ENCODE measurements at places on chromosomes 16 and 17.
A peak's percentile ranks its signal among the peaks of the same experiment; 100 is the strongest.

- DNase-seq, result no peak
Observed at GRCh38 chr16:11350921-11351335, 5.7 kb downstream of the RMI2 start.

GRCh38 chr16:49857423-49858181 lies 1.7 kb upstream of the ZNF423 start:
- peak; percentile 87 for DNase-seq

GRCh38 chr16:3243882-3244281 lies 8.9 kb upstream of the ZNF200 start:
- no peak for DNase-seq

GRCh38 chr16:3060339-3061127 lies 4.9 kb upstream of the IL32 start:
- DNase-seq, result no peak

GRCh38 chr16:54341892-54342776 lies 55.5 kb upstream of the IRX3 start:
- DNase-seq, result no peak

- DNase-seq, result no peak
Observed at GRCh38 chr17:19304209-19304608, 58.3 kb downstream of the B9D1 start.

DNA sequence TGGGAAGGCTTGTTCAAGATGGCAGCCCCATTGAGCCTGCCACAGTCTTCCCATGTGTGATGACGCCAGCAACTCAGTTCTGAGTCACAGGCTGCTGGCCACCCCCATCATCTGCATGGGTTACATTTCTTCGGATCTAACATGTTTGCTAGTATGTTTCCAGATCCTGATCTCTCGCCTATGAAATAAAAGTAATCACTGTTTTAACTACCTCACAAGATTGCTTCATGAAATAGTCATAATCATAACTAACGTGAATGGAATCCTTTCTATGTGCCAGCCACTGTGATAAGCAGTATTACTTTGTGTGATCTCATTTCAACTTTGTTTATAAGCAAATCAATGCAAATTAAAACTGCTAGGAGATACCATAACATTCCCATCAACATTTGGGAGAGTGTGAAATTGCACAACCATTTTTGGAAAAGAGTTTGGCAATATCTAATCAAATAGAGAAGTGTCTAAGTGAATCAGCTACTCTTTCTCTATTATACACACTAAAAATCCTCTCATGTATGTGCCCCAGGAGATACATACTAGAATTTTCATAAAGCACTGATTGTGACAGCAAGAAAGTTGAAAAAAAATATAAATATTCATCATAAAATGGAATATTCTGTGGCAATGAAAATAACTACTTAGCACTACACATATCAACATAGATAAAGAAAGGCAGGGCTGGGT lies 300.2 kb upstream of the IRX5 start:
- no peak for DNase-seq

- peak; percentile 89 for DNase-seq
Observed at GRCh38 chr17:2982854-2983253, 80.6 kb downstream of the OR1D5 start.

DNA sequence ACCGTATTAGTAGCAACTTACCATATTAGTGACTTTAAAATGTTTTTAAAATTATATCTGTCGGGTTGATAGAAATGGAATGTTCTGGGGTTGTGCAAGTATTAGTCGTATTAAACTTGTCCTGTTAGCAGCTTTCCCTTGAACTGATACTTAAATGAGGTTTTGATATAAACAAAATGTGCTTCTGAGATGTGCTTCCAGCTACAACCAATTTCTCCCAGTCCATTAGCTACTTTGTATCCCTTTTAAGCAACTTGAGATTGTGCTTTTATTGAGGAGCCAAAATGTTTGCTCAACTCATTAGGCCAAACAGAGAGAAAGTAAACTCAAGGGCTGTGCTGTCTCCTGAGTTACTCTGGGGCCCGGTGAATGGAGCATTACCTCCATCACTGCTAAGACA lies 255.0 kb upstream of the RBFOX1 start:
- DNase-seq, result no peak

GRCh38 chr17:3558603-3559269 lies 1.1 kb upstream of the TRPV3 start:
- no peak for DNase-seq

DNA sequence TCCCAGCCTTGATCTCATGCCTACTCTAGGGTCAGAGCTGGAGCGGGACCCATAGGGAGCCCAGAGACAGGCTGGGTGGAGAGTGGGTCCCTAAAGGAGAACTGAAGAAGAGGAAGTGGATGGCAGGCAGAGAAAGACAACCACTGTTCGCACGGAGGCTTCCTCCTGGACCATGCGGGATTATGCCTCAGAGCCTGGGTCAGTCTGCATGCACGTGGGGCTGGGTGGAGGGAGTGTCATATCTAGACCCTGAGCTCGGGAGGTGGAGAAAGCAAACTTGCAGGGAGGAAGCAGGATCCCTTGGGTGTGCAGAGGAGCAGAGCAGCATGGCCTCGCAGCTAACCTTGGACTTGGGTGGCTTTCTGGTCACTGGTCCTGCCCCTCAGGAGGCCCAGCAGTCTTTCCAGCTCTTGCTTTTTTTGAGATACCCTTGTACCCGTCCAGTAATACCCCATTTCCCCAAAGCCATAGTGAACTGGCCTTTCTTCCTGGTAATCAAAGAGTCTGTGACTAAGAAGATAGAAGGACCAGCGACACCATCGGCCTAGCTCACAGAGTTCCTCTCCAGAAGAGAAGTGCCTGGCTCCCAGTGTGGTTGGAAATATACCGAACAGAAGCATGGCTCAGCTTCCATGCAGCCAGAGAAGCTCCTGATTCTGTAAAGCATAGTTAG lies 344.2 kb downstream of the CPPED1 start:
- no peak for DNase-seq

DNA sequence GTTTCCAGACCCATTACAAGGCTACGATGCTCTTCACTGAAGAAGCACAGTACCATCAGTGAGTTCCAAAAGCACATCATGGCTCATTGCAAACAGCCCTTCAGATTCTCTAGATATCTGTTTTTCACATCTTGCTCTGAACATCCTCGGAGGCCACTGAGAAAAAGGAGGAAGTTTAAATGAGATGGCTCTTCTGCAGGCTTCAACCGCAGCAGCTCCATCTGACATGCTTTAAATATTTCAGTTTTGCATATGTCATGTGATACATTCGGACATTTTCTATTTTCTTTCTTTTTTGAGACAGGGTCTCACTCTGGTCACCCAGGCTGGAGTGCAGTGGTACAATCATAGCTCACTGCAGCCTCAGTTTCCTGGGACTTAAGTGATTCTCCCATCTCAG lies 396.8 kb downstream of the NPIPA8 start:
- DNase-seq, result no peak

DNA sequence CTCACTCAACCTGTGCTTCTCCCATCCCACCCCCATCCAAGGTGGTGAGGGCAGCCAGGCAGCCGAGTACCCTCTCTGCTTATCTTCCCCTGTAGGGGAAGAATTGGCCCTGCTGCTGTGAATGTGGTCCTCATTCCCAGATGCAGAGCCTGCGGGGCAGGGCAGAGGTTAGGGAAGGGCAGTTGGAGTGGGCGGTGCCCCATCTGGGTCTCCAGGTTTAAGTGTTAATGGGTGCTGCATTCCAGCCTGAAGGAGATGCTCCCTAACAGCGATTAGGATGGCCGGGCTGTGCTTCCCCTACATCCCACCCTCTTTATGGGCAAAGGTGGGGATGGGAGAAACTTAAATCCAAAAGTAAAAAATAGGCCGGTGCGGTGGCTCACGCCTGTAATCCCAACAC lies 12.1 kb downstream of the TMEM95 start:
- DNase-seq, result no peak

GRCh38 chr17:80413771-80414507 lies 1.0 kb upstream of the ENDOV start:
- no peak for DNase-seq

DNA sequence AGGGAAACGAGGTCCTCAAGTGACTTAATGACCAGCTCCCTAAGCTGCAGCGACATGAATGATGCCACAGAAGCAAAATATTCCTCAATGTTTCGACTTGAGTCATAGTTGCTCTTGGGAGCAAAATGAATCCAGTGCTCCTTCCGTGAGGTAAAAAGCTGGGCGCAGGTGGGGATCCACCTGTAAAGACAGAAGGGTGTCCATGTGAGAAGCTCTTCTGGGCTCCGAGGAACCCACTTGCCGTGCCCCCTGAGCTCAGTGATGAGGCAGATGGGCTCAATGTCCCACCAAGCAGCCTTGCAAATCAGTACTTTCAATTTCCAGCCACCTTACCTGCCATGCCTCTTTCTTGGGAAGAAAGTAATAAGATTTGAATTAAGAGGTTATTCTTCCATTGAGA lies 25.5 kb downstream of the DNAH3 start:
- DNase-seq, result no peak

DNA sequence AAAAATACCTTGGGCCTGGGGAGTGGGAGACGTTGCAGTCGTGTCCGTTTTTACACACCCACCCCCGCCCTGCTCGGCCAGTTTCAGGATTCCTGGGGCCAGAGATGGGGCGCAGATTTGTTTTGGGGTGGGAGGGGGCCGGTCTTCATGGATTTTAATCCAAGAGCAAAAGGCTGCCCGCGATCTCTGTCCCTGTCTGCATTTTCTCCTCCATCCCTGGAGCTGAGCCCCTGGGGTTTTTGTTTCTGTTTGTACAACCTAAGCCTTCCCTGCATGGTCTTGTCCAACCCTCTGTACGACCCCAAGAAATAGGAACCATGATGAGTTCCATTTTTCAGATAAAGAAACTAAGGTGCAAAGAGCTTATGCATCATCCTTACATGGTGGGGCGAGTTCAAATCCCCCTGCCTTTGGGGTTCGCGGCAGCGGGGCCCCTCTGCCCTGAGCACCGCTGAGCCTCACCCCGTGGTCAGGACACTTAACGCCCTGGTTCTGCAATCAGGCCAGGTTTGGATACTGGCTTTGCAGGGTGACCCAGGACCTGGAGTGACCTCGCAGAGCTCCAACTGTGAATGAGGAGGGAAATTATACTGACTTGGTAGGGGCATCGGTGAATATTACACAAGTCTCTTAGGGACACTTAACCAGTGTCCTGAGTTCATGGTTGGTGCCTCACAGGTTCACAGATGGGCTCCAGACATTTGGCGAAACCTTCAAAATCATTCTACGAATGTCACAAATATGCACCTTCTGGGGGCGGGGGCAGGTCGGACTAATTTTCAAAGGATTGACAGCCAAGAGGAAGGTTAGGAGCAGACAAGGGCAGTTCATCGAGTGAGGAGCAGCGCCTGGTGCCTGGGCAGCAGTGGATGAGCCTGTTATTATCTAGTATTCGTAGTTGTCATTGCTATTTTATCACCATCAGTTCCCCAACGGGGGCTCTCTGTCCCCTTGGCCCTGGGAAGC lies 4.1 kb upstream of the FOXF1 start:
- DNase-seq, result no peak

- peak; percentile 49 for DNase-seq
Observed at GRCh38 chr17:41060052-41060604, at the start of gene KRTAP2-3. TSS of gene KRTAP2-3 (minus strand) at chr17:41060114. CDS start at chr17:41060050, 64 bp downstream.

DNA sequence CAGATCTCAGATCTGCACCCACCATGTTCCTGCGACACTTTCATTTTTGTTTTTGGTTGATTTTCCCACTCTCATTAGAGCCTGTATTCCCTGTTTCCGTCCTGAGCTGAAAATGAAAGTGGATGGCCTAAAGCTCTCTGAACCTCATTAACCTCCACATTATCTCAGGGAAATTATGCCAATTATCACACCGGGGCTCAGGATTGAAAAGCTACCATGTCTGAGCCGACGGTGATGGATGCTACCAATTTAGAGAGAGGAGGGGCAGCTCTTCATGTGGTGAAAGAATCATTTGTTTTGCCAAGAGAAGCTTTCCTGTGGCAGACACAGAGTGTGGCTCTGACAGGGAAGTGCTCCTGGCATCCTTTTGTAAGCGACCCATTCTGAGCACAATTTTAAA lies 410.4 kb upstream of the CDH11 start:
- DNase-seq, result no peak

GRCh38 chr16:67312719-67313118 lies 13.8 kb downstream of the KCTD19 start:
- DNase-seq, result no peak

DNA sequence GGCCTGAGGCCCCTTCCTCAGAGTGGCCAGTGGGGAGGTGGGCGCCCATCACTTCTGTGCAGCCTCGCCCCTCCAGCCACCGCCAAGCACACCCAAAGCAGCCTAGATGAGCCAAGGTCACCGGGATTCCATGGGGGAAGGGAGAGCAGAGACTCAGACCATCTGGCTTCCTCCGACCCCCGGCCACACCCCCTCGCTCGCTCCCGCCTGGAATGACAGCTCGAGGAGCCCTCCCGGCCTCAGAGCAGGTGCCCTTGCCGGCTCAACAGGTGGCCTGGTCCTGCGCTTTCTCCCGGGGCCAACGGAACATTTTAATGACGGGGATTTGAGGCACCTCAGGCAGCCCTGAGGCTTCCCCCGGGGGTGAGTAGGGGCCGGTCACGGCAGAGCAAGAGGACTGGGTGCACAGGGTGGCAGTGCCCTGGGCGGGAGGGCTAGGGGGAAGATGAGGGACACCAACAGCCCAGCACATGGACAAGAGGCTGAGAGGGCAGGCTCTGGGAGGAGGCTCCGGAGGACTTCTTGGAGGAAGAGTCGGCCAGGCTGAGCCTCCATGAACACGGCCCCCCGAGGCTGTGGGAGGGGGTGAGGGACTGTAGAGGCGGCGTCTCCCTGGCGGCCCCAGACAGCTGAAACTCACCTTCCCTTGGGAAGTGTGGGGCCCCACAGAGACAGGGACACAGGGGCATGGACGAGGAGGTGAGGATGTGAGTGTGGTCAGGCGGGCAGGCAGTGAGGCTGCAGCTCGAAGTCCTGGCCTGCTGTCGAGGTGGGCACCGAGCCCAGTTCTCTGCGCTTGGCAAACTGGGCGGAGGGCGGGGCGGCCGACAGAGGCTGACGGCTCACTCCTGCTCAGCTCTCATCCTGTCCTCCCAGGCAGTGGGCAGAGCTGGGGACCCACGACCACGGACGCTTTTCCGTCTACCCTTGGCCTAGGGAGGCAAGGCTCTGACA lies 12.5 kb upstream of the C1QTNF8 start:
- no peak for DNase-seq

- no peak for DNase-seq
Observed at GRCh38 chr17:521183-521525, 168.5 kb upstream of the RPH3AL start.

GRCh38 chr16:12917653-12918052 lies 16.3 kb downstream of the SHISA9 start:
- DNase-seq, result peak; percentile 41

DNA sequence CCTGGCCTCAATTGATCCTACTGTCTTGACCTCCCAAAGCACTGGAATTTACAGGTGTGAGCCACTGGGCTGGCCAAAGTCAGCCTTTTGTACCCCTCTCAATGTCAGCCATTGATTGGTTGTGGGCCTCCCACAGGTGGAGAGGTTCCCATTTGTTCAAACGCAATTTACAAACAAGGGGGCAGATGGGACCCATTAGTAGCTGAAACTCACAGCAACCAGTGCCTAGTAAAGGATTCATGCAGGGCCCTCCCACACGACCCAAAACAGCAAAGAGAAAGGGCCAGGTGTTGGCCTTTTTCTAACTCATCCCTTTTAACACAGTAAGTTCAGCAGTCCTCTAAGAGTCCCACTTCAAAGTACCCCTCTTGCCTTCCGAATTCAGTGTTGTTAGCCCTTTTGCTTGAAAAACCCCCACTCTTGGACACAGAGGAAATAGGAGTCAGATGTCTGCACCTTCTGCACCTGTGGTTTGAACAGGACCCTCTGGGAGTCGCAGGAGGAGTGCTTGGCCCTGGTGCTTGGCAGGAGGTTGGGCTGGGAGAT lies 89.2 kb downstream of the PITPNC1 start:
- no peak for DNase-seq

Measured in A549 (cell line).